ENCODE measurements at places on chromosomes 6 and 20.

- no peak for DNase-seq
Measured at GRCh38 chr6:155324993-155325392, 10.7 kb upstream of the TFB1M start.

GRCh38 chr6:2739335-2739734, 11.4 kb downstream of the MYLK4 start:
- no peak for DNase-seq

DNA sequence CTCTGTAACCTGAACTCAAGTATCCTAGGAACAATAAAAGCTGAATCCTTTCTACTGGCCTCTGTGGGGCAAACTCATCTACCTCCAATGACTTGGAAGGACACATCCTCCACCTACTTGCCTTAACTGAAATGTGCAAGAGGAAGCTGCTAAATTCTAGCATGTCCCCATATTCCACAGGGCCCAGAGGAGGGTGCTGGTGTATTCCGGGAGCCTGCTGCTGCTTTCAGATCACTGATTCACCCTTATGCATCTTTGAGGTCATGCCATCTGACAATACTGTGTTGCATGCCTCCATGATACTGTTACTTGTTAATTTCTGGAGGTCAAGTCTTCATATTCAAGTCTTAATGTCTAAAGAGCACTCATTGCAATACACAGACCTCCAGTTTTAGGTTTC, 40.3 kb downstream of the LYRM4 start:
- no peak for DNase-seq

GRCh38 chr20:24730750-24731149, 218.3 kb upstream of the CST7 start:
- no peak for DNase-seq

GRCh38 chr6:107819964-107820337, 4.2 kb downstream of the SCML4 start:
- DNase-seq = peak; percentile 61

DNA sequence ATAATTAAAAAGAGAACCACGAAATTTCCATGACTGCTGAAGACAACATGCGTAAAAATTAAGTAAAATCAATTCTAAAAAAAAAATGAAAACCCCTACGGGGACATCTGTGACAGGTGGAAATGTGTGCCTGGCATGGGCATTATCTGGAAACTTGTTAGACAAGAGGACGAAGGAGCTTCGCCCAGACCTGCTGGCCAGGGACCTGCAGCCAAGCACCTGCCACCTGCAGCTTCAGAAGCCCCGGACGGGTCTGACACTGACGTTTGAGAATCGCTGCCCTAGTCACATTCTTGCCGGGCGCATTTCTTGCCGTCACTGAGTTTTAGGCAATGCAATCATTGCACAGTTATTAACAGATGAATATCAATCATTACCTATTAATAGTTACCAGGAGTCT, 140.3 kb downstream of the SMOC2 start:
- DNase-seq = no peak

GRCh38 chr6:98672681-98673475, 161.5 kb upstream of the POU3F2 start:
- no peak for DNase-seq

DNA sequence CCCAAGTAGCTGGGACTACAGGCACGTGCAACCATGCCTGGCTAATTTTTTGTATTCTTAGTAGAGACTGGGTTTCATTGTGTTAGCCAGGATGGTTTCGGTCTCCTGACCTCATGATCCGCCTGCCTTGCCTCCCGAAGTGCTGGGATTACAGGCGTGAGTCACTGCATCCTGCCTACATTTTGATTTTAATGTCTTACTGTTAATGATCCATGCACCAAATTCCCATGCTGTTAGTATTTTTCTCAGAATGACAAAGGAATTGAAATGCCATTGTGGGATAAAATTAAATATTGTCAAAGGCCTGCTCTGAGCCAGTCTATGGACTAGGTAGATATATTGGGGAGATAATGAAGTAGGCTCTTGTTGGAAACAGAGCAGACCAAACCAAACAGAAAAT, 28.2 kb downstream of the CBFA2T2 start:
- DNase-seq = no peak

DNA sequence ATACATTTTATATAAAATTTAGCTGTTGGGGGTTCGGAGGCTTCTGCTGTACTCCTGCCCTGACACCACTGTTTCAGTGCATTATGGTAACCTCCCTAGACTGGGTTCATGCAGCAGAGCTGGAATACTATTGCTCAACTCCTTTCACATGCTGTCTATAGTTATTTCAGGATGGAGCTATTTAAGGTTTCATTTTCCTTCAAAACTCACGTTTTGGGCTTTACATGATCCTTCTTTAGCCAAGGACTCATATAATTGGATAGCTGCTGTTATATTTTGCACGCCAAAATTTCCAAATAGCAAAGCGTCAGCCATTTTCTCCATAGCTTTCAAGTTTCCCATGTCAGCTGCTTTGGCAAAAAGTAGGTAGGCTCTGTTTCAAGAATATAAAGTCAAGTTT, 76.8 kb downstream of the SEL1L2 start:
- no peak for DNase-seq

DNA sequence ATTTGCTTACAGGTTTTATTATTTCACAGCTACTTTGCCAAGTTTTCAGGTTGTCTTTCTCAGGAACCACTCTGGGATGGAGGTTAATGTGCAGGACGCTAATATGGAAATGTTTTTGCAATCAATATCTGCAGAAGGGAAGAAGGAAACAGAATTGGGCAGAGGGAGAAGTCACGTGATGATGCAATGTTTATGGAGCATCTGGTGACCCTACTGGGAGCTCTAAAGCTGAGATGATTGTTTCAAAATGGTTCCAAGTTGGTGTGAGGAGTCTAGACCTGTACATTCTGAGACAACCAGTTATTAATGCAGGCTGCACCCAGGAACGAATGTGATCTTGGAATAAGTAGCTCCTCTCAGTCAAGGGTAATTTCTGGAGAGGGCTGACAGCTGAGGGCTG, 905.4 kb upstream of the FLRT3 start:
- no peak for DNase-seq

GRCh38 chr6:162863821-162864220, 136.0 kb downstream of the PACRG start:
- DNase-seq = no peak

- no peak for DNase-seq
Measured at GRCh38 chr6:37369321-37370201, 15.8 kb downstream of the RNF8 start.

GRCh38 chr6:15268137-15268908, 22.5 kb downstream of the JARID2 start:
- DNase-seq = no peak

DNA sequence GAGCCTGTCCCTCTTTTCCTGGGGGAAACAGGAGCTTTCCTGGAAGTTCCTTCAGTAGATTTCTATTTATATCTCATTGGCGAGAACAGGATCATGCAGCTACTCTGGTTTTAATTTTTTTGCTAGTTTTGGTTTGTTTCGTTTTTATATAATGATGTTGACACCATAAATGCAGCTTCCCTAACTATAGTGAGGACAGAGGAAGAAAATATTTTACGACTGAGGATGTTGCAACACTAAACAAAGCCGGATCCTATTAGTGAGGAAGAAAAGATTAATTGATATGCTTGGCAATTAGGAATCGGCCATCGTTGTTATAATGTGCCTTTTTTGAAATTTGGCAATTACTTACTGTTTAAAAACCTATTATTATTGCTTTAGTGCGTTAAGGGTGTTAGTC, 16.6 kb downstream of the KDM1B start:
- no peak for DNase-seq

GRCh38 chr20:20251317-20251716, 116.6 kb upstream of the INSM1 start:
- DNase-seq = no peak

GRCh38 chr20:19947611-19948264, 69.4 kb upstream of the NAA20 start:
- no peak for DNase-seq

DNA sequence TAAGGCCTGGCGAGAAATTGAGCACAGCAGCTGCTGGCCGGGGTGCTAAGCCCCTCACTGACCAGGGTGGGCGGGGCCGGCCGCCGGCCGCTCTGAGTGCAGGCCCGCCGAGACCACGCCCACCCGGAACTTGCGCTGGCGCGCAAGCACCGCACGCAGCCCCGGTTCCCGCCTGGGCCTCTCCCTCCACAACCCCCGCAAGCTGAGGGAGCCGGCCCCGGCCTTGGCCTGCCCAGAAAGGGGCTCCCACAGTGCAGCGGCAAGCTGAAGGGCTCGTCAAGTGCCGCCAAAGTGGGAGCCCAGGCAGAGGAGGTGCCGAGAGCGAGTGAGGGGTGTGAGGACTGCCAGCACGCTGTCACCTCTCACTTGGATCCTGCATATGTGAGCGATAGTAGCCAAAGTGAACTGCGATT, 251.2 kb downstream of the GJA1 start:
- DNase-seq = no peak

DNA sequence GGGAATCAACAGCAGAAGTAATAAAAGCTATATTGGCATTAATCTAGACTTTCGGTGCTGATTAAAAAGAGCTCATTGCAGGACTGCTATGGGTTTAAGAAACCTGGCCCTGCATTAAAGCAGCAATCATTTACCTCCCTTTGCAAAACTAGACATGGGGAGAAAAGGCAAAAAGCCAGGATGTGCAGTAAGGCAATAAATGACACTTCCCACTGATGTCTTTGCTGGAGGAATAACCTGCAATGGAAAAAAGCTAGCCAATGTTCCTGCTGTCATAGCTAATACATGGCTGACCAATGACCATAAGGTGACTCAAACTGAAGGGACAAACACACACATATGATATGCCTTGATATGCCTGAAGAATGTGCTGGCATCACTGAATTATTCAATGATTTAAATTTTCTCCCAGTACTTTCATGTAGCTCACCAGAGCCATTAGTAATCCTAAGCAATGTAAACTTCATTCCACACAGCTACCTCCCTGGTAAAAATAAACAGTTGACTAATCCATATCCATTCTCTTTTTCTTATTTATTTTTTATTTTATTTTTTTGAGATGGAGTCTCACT, 8.7 kb downstream of the DNAAF9 start:
- DNase-seq = no peak

GRCh38 chr20:3686421-3686820, 4.6 kb upstream of the ADAM33 start:
- no peak for DNase-seq

DNA sequence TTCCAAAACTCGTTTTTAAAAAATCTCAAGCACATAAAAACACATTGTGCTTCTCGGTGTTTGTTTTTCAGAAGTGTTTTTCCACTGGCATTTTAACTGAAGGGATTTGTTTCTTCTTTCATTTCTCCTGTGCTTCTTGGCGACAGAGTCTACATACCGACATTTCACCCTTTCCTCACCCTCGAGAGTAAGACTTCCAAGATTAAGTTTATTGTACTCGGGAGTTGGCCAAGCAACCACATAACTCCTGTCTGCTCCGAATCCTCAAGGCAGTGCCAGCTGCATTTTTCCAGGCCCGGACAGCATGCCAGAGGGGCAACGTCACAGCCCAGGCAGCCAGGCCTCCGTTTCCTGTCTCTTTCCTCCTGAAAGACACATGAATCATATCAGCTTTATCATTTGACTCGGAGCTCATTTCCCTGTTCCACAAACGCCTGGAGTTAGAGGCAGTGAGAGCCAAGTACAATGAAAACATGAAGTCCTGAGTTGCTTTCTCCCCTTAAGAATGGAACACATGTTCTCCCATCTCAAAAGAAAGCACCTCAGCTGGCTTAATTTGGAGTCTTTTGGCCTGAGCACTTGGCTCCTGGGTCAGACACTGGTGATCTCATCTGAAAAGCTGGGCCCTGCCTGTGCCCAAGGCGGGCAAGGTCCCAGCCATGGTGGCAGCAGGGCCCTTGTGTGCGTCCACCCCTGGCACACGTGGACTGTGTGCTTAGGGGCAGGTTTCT, 23.2 kb upstream of the FAM50B start:
- DNase-seq = no peak

DNA sequence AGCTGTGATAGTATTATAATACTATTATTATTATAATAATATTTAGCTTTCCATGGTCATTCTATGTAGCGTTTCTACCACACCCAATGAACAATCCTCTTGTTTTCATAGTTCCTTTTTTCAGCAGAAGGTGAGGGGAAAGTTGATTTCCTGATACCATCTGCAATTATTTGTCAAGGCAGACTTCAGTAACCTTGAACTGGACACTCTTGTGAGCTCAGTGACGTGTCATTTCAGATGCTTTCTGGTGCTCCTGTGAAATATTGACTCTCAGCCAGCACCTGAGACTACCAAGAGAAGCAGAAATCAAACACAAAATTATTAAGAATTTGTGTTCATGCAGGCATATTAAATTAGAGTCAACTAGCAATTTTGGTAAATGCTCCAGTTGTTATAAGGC, 46.0 kb upstream of the PROKR2 start:
- DNase-seq = no peak

- no peak for DNase-seq
Measured at GRCh38 chr6:128727500-128727899, 155.4 kb upstream of the LAMA2 start.

DNA sequence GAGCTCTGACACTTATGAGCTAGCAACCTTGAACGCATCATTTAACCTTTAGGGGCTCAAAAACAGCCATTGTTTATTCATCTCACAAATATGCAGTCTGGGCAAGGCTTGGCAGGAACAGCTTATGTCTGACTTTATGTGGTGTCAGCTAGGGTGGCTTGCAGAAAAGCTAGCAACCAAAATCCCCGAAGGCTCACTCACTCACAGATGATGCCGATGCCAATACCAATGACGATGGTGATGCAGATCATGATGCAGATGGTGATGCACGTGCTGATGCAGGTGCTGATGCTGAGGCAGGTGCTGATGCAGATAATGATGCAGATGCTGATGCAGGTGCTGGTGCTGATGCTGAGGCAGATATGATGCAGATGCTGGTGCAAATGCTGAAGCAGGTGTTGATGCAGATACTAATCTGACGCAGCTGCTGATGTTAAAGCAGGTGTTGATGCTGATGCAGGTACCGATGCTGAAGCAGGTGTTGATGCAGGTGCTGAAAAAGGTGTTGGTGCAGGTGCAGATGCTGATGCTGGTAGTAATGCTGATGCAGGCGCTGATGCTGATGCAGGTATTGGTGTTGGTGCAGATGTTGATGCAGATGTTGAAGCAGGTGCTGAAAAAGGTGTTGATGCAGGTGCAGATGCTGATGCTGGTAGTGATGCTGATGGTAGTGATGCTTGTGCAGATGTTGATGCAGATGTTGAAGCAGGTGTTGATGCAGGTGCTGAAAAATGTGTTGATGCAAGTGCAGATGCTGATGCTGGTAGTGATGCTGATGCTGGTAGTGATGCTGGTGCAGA, 195.6 kb downstream of the NFATC2 start:
- DNase-seq = no peak

- DNase-seq = no peak
Measured at GRCh38 chr6:5025911-5026819, 22.3 kb upstream of the RPP40 start.

- no peak for DNase-seq
Measured at GRCh38 chr6:11260249-11261038, 28.0 kb upstream of the NEDD9 start.

- DNase-seq = no peak
Measured at GRCh38 chr20:58566981-58567380, 51.8 kb upstream of the APCDD1L start.

GRCh38 chr6:42433409-42433808, 18.3 kb downstream of the TRERF1 start:
- no peak for DNase-seq
